ENCODE measurements at places on chromosomes 13 and 19. TPM values are rescaled to one million over a fixed set of nuclear protein-coding genes. Genes with fewer than 3 reads are reported as not detected.

GRCh38 chr19:30046522-30046921, 104.5 kb downstream of the URI1 start:
- no peak overlapping the region for H3K27ac ChIP-seq
- no peak overlapping the region for H3K4me3 ChIP-seq

- no peak overlapping the region for H3K27ac ChIP-seq
- no peaks in the 10 kb centered on the region for H3K27me3 ChIP-seq
- no peak for DNase-seq
Observed at GRCh38 chr13:109577191-109577700, 209.1 kb downstream of the IRS2 start.

- peak; percentile 97 for DNase-seq
- peaks cover 3% of the 10 kb centered on the region for H3K36me3 ChIP-seq
- peaks cover 30% of the 10 kb centered on the region for H3K4me1 ChIP-seq
- no peaks in the 10 kb centered on the region for H3K27me3 ChIP-seq
Observed at GRCh38 chr13:35855531-35856019, 275.6 kb downstream of the DCLK1 start.

DNA sequence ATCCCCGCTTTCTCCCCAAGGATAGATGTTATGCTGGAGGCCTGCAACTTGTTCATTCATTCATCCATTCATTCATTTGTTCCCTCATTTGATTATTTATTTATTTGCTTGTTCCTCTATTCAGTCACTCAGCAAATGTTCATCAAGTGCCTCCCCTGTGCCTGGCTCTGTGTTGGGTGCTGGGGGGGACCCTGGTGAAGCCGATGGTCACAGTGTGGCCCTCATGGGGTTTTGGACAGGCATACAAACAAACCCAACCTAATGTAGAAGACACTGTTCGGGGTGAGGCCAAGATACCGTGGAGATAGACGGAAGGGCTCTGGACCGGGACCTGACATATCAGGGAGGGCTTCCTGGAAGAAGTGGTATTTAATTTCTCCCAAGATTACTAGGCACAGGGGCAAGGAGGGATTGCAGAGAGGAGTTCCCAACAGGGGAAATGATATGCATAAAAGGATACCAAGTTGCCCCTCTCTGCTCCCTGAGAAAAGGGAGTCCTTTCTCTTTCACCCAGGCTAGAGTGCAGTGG, 58.1 kb downstream of the ZNF536 start:
- no peaks in the 10 kb centered on the region for H3K4me1 ChIP-seq
- H3K4me3 ChIP-seq, result no peak overlapping the region
- no peaks in the 10 kb centered on the region for H3K27me3 ChIP-seq
- no peaks in the 10 kb centered on the region for H3K36me3 ChIP-seq
- H3K27ac ChIP-seq, result no peak overlapping the region
- DNase-seq, result no peak

GRCh38 chr19:3054265-3054971, 7.9 kb downstream of the TLE5 start:
- no peaks in the 10 kb centered on the region for H3K4me1 ChIP-seq
- no peak overlapping the region for H3K4me3 ChIP-seq
- H3K27ac ChIP-seq, result no peak overlapping the region
- H3K36me3 ChIP-seq, result peaks cover 11% of the 10 kb centered on the region

- no peaks in the 10 kb centered on the region for H3K36me3 ChIP-seq
- peaks cover 2% of the 10 kb centered on the region for H3K4me1 ChIP-seq
- no peak overlapping the region for H3K27ac ChIP-seq
- no peak for DNase-seq
- H3K4me3 ChIP-seq, result no peak overlapping the region
- H3K27me3 ChIP-seq, result no peaks in the 10 kb centered on the region
Observed at GRCh38 chr19:16335226-16335625, 10.6 kb downstream of the KLF2 start.

The C1QTNF9 gene
- not detected for total RNA-seq

GRCh38 chr19:12485052-12485416, 418 bp upstream of the ZNF709 start:
- no peak overlapping the region for H3K27ac ChIP-seq
- peak overlapping the region; percentile 83 for H3K4me3 ChIP-seq
- DNase-seq, result no peak
- H3K27me3 ChIP-seq, result no peaks in the 10 kb centered on the region
- no peaks in the 10 kb centered on the region for H3K36me3 ChIP-seq
- H3K4me1 ChIP-seq, result no peaks in the 10 kb centered on the region

- no peaks in the 10 kb centered on the region for H3K27me3 ChIP-seq
- H3K4me3 ChIP-seq, result no peak overlapping the region
- peaks cover under 1% of the 10 kb centered on the region for H3K36me3 ChIP-seq
- no peak overlapping the region for H3K27ac ChIP-seq
- no peak for DNase-seq
Observed at GRCh38 chr13:38759390-38759789, 72.5 kb downstream of the FREM2 start.

DNA sequence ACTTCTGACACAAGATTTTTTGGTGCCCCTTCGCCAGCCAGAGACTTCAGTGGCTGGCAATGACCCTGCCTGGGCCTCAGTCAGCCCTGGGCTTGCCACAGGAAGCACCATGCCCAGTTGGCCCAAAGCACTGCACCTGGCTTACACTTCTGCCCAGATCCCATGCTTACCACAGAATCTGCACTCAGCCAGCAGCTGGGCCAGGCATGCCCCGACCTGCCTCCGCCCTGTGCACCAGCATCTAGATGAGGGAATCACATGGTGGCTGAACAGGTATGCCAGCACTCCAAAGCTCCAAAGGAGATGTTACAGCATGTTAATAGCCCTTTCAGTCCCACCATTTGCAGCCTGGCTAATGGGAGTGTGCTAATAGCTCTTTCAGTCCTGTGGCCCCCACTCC, 690.9 kb downstream of the SLITRK6 start:
- no peak for DNase-seq
- H3K36me3 ChIP-seq, result no peaks in the 10 kb centered on the region
- no peaks in the 10 kb centered on the region for H3K27me3 ChIP-seq
- H3K4me1 ChIP-seq, result no peaks in the 10 kb centered on the region

DNA sequence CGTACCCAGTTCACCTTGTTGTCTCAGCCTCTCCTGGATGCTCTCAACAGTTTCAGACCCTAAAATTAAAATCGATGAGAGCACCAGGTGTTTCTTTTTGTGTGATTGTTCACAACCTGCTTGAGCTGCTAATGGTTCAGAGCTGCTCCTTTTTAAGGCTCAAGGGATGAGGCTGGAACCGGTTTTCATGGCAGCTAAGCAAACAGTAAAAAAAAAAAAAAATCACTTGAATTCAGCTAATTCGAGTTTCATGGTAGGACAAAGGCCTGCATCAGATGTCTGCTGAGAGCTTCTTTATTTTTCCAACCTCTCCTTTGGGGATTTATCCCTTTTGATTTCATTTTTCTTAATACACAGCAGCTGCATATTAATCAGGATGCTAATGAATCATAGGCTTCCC, 6.5 kb downstream of the SYCE2 start:
- peak overlapping the region; percentile 69 for H3K4me3 ChIP-seq
- DNase-seq, result no peak
- H3K36me3 ChIP-seq, result no peaks in the 10 kb centered on the region
- H3K4me1 ChIP-seq, result peaks cover 4% of the 10 kb centered on the region
- no peaks in the 10 kb centered on the region for H3K27me3 ChIP-seq

- H3K36me3 ChIP-seq, result no peaks in the 10 kb centered on the region
- DNase-seq, result no peak
- H3K27ac ChIP-seq, result no peak overlapping the region
- no peak overlapping the region for H3K4me3 ChIP-seq
- H3K4me1 ChIP-seq, result no peaks in the 10 kb centered on the region
- H3K27me3 ChIP-seq, result no peaks in the 10 kb centered on the region
Observed at GRCh38 chr19:30754162-30754561, 382.0 kb downstream of the ZNF536 start.

The EDNRB gene
- 6.6 TPM for total RNA-seq

DNA sequence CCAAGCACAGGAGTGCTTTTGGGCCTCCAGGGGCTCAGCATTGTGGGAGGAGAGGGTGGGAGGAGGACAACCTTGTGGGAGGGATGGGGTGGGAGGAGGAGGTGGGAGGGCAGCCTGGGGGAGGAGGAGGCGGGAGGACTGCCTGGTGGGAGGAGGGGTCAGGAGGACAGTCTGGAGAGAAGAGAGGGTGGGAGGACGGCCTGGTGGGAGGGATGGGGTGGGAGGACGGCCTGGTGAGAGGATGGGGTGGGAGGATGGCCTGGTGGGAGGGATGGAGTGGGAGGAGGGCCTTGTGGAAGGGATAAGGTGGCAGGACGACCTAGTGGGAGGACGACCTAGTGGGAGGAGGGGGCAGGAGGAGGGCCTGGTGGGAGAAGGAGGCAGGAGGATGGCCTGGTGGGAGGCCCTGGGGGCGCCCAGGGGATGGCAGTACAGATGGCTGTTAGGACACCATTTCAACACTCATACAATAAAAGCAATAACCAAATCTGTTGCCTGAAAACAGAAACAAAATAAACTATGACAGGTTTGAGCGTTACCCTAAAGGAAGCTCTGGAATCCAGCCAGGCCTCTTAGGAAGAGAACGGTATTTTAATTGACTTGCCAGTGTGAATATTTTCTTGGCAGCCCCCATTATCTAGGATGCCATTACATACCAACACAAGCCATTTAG, 63.7 kb downstream of the CRYL1 start:
- no peak overlapping the region for H3K4me3 ChIP-seq
- DNase-seq, result no peak
- no peaks in the 10 kb centered on the region for H3K27me3 ChIP-seq
- H3K27ac ChIP-seq, result no peak overlapping the region

GRCh38 chr13:102582256-102582655, 14.5 kb upstream of the TPP2 start:
- H3K4me1 ChIP-seq, result no peaks in the 10 kb centered on the region
- no peak overlapping the region for H3K4me3 ChIP-seq
- H3K36me3 ChIP-seq, result no peaks in the 10 kb centered on the region
- no peak overlapping the region for H3K27ac ChIP-seq
- no peak for DNase-seq

- no peak overlapping the region for H3K27ac ChIP-seq
- peaks cover 48% of the 10 kb centered on the region for H3K36me3 ChIP-seq
- DNase-seq, result no peak
- H3K4me3 ChIP-seq, result peak overlapping the region; percentile 98
- H3K4me1 ChIP-seq, result 0 out of 2 replicates have a peak, but pooled peaks cover 3% of the 10 kb centered on the region
Observed at GRCh38 chr19:45790942-45791341, 1.7 kb downstream of the DMWD start.

The ZNF787 gene
- total RNA-seq, result 55.8 TPM

DNA sequence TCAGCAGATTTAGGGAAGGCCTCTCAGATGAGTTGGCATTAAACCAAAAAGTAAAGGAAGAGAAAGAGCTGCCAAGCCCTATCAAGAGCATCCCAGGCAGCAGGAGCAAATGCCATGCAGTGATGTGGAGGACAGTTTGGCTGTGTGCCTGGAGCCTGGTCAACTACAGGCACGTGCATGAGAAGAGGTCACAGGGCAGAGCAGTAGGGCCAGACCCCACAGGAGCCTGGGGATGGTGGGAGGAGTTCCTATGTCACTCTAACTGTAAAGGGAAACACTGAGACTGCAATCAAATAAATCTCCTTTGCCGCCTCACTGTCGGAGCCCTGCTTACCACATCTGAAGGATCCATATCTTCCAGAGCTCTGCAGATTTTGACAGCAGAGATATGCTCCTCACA, 240.5 kb downstream of the ENOX1 start:
- no peak for DNase-seq
- no peaks in the 10 kb centered on the region for H3K4me1 ChIP-seq
- no peaks in the 10 kb centered on the region for H3K27me3 ChIP-seq
- no peak overlapping the region for H3K4me3 ChIP-seq

GRCh38 chr13:42181381-42181953, 90.5 kb upstream of the AKAP11 start:
- H3K27me3 ChIP-seq, result no peaks in the 10 kb centered on the region
- peaks cover 2% of the 10 kb centered on the region for H3K36me3 ChIP-seq
- H3K4me3 ChIP-seq, result no peak overlapping the region
- no peak for DNase-seq
- no peak overlapping the region for H3K27ac ChIP-seq

GRCh38 chr13:73767191-73767741, 366.9 kb downstream of the KLF12 start:
- no peaks in the 10 kb centered on the region for H3K36me3 ChIP-seq
- peaks cover 10% of the 10 kb centered on the region for H3K4me1 ChIP-seq
- peak; percentile 59 for DNase-seq
- peak overlapping the region; percentile 27 for H3K27ac ChIP-seq
- H3K27me3 ChIP-seq, result no peaks in the 10 kb centered on the region
- H3K4me3 ChIP-seq, result peak overlapping the region; percentile 53

DNA sequence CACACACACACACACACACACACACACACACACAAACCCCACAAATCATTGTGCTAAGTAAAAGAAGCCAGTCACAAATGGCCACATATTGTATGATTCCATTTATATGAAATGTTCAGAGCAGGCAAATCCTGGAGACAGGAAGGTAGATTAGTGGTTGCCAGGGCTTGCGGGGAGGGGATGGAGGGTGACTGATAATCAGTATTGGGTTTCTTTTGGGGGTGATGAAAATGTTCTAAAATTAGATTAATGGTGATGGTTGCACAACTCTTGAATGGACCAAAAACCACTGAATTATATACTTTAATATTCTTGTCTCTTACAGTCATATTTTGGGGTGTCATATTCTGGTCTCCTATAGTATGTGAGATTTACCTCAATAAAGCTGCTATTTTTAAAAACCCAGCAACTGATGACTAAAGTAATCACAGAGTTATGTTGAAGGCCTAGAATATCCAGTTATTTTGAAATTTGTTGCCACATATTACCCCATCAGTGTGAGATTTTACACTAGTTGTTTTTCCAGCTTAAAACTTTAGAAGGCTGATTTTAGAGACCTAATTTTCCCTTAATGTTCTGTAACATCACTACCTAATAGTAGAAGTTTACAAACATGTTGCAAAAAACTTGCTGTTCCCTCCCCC, 20.3 kb downstream of the FLT1 start:
- no peak overlapping the region for H3K4me3 ChIP-seq
- H3K36me3 ChIP-seq, result peaks cover 37% of the 10 kb centered on the region
- H3K27ac ChIP-seq, result no peak overlapping the region

The NLRP13 gene
- not detected for total RNA-seq

DNA sequence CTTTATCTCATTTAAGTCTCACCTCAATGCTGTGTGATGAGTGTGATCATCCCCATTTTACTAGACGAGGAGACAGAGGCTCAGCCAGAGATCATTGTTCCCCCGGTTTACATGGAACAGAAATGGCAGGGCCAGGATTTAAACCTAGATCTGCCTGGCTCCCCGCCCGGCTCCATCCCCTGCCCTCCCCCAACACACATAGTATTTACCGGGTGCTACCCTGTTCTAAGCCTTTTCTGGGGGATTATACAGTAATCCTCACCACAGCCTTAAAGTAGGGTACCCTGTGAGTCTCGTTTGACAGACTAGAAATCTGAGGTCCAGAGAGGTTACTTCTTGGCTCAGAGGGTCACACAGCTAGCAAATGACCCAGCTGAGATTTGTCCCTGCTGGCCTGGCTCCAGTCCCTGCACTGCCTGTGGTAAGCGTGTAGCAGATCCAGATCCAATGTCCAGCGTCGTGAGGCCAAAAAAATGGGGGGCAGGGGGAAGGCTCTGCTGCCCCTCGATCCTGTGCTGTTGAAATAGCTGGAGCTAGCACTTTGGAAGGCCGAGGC, 3.8 kb upstream of the KLC3 start:
- H3K27ac ChIP-seq, result no peak overlapping the region
- peaks cover 4% of the 10 kb centered on the region for H3K27me3 ChIP-seq
- no peak overlapping the region for H3K4me3 ChIP-seq
- no peaks in the 10 kb centered on the region for H3K36me3 ChIP-seq

GRCh38 chr19:47404334-47405196, 14.8 kb downstream of the MEIS3 start:
- no peaks in the 10 kb centered on the region for H3K27me3 ChIP-seq
- DNase-seq, result no peak
- H3K36me3 ChIP-seq, result peaks cover 5% of the 10 kb centered on the region
- no peak overlapping the region for H3K27ac ChIP-seq

- H3K27me3 ChIP-seq, result no peaks in the 10 kb centered on the region
- peak; percentile 45 for DNase-seq
- H3K27ac ChIP-seq, result no peak overlapping the region
- H3K4me3 ChIP-seq, result no peak overlapping the region
- no peaks in the 10 kb centered on the region for H3K4me1 ChIP-seq
Observed at GRCh38 chr19:58356766-58357480, 3.6 kb upstream of the A1BG start.

The INSR gene
- 39.8 TPM for total RNA-seq

The RASGRP4 gene
- total RNA-seq, result 0.39 TPM

Data from H9 (cell line).